ENCODE measurements at places on chromosomes 2 and 18. TPM values are rescaled to one million over a fixed set of nuclear protein-coding genes. Genes with fewer than 3 reads are reported as not detected.

DNA sequence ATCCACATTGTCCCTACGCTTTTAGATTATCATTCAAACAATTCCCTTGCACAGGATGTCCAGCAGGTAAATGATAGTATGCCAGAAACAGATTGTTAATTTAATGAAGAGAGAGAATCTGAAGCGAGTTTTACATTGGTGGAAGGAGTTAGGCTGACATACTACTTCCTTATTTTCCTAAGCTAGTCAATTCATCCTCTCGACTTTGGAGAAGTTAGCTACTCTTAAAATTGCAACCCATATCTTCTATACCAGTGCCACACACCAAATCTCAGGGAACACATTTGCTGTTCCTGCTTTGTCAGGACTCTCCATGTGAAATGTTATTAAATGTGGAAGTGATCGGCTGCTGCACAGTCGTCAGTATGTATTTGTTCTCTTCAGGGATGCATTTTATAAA is 249.2 kb downstream of the NAPG start:
- no peaks in the 10 kb centered on the region for H3K27me3 ChIP-seq
- no peak overlapping the region for H3K27ac ChIP-seq
- DNase-seq, result no peak
- H3K4me1 ChIP-seq, result no peaks in the 10 kb centered on the region

Gene CXCR4
- total RNA-seq, result 32.6 TPM

Gene HOXD9
- not detected for total RNA-seq

Gene NETO1
- 0.71 TPM for total RNA-seq
